T-helper 17 cell (primary cell): ENCODE measurements at places on chromosomes 3 and 15. TPM values are rescaled to one million over a fixed set of nuclear protein-coding genes. Genes with fewer than 3 reads are reported as not detected.

ZBTB47 gene
- 1.1 TPM for total RNA-seq

ERC2 gene
- 0.21 TPM for total RNA-seq

GRAMD2A gene
- total RNA-seq: not detected

PARP14 gene
- 46.8 TPM for total RNA-seq

U2SURP gene
- 145 TPM for total RNA-seq

DNA sequence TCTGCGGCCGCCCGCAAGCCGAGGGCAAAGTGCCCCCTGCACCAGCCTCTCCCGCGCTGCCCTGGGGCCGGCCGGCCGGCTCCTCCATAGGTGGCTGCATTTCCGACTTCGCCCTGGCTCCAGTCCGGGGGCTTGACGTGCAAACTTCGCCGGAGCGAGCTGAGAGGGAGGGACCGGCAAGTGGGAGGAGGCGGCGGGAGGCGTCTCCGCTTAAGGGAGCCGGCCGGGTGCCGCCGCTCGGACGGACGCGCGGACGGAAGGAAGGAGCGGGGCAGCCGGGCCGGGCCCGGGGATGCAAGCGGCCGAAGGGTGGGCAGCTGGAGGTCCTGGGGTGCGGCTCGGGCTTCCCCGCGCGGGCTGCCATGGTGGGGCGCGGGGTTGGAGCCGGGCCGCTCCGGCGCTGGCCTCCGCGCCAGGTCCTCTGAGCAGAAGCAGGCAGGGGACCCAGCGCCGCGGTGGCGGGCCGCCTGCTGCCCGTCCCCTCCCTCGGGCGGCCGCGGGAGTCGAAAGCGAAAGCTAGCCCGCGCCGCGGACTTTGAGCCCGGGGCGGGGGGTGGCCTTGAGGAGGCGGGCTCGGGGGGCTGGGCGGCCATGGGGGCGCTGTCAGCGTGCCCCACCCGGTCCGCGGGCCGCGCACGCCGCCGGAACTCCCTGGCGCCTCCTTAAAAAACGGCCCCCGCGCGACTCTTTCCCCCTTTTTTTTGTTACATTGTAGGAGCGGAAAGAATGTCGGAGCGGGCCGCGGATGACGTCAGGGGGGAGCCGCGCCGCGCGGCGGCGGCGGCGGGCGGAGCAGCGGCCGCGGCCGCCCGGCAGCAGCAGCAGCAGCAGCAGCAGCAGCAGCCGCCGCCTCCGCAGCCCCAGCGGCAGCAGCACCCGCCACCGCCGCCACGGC lies at the start of gene SCAANT1:
Gene SCAANT1, minus strand, starts transcription at position 511 of the 895 bp plus-strand sequence.
- peaks cover 2% of the 10 kb centered on the region for H3K36me3 ChIP-seq
- H3K27ac ChIP-seq: peak within 1 kb of the TSS; percentile 88
- peak; percentile 74 for DNase-seq
- peaks cover 22% of the 10 kb centered on the region for H3K4me1 ChIP-seq

- no peaks in the 10 kb centered on the region for H3K36me3 ChIP-seq
- H3K27ac ChIP-seq: no peak overlapping the region
- peaks cover 3% of the 10 kb centered on the region for H3K4me1 ChIP-seq
- no peak for DNase-seq
- no peak overlapping the region for H3K4me3 ChIP-seq
Observed at GRCh38 chr3:45311953-45312801, 76.2 kb upstream of the LARS2 start.
